GM18507 (cell line): ENCODE measurements at places on chromosomes 2 and 18.

GRCh38 chr2:65751408-65751807, 319.0 kb upstream of the SPRED2 start:
- DNase-seq = no peak

DNA sequence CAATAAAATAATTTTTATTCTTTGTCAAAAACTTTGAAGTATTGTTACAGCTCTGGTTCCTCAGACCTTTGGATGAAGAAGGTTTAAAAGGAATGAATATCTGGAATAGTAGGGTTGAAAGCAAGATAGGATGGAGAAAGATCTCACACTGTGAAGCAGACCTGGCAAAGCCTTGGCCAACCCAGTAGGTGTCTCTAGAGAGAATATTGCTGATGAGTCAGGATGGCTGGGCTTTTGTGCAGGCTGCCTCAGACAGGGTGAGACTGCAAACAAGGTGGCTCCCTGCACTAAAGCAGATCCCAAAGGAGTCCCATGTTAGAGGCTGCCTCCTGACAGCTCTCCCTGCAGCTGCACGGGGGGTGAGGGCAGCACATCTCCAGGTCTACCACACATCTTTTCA, 226.0 kb upstream of the ITGA4 start:
- DNase-seq = no peak

DNA sequence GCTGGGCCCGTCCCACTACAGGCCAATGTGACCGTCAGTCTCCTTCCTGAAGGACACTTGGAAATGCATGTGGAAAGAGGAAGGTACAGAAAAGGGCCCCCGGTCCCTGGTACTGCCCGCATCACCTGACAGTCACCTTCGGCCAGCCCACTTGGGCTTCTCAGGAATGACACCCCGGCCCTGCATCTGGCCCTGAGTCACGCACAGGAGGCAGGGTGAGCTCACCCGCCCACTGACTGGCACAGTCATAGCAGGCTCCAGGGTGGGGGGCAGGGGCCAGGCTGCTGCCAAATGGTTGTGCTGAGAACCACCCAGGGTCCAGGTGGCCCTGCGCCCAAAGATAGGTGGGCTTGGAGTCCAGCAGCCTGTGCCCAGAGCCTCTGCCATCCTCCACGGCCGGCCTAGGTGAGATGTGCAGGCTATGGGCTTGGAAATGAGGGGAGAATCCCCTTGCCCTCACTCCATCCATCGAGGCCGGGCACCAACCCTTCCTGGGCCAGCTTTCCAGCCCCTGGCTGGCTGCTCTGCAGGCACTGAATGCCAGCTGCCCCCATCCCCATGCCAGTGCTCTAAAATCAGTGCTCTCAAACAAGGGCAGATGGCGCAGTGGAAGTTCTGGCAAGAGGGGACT, 14.1 kb downstream of the EMX1 start:
- no peak for DNase-seq

- DNase-seq = no peak
Measured at GRCh38 chr2:238176613-238177012, 17.8 kb downstream of the ERFE start.

DNA sequence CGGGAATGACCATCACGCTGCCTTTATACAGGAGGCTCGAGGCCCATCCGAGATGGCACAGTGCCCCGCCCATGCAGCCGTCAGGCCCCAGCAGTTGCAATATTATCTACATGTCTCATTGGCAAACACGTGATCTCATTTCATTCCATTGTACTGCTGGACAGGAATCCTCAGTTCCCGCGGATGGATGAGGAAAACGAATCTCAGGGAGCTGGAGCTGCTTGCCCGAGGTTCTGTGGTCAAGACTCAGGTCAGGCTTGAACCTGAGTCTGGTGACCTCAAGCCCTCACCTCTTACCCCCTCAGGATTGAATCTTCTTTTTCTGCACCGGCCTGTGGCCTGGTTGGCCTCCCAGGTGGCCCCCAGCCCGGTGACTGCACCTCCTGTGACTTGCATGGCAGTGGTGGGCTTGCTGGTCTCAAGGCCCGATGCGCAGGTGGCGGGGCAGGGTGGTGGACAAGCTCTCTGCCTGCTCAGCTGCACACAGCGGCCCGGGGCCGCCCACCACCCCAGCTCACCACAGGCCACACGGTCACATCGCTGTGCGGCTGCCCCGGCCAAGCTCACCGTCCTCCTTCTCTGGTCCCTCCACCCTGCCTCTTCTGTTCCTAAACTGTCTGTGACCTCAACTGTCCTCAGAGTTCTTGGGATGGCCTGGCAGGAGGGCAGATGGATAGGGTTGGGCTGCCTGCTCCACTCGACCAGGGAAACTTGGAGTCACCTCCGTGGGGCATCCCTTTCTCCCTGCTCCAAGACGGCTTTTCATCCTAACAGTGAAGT, 52.0 kb upstream of the HS6ST1 start:
- no peak for DNase-seq

- no peak for DNase-seq
Measured at GRCh38 chr2:12881952-12882351, 165.2 kb downstream of the TRIB2 start.

DNA sequence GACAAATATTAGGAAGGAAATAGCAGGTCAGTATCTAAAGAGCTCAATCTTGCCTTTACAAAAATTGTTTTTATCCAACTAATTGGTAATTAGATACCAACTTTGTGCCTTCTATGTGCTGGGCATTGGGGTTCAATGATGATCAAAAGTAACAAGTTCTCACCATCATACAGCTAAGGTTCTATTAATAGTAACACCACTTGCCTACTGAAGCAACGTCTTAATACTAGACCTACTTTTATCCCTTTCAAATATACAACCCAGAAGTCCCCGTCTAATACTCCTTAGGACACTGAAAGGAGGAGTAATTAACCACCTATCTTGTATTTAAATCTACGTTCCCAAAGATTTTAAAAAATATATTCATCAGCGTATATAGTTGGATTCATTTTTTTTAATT, 59.3 kb downstream of the GRB14 start:
- DNase-seq = no peak

- DNase-seq = no peak
Measured at GRCh38 chr2:204264621-204265140, 280.6 kb upstream of the PARD3B start.

- no peak for DNase-seq
Measured at GRCh38 chr2:224780823-224781222, 64.7 kb upstream of the CCDC195 start.

DNA sequence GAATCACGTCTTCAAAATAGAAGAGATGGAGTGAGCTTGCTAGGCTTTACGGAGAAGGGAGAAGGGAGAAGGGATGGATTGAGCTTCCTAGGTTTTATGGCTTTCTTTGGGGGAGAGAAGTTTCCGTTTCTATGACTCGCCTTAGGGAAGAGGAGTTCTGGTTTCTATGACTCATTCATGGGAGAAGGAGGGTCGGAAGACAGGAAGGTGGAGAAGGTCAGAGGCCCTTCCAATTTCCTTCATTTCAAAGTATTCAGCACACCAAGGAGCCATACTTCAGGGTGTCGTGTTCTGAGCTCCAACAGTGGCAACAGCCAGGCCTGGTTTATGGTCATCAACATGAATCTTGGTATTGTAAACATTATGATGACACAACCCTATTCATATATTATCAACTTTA, 284.7 kb upstream of the VWC2L start:
- no peak for DNase-seq

DNA sequence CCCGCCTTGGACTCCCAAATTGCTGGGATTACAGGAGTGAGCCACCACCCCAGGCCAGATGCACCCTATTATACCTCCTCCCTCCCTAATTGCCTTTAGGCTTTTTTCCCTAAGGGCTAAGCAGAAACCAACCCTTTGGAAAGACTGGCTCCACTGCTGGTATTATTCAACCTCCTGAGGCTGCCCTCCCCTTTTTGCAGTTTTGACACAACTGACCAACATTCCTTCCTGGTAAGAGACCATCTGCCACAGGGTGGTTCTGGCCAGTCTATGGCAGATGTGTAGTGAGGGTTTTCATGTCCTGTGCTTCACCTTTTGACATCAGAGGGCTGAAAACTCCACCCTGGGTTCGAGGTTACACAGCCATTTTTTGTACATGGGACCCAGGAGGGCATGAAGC, 1785.3 kb upstream of the CELF4 start:
- DNase-seq = no peak
